Fibroblast of the conjunctiva (primary cell): ENCODE measurements at places on chromosomes 1 and 21.

GRCh38 chr1:171174560-171175294 is 10.4 kb upstream of the FMO2 start:
- DNase-seq = no peak

GRCh38 chr1:180675586-180675985 is 43.8 kb downstream of the XPR1 start:
- no peak for DNase-seq

- no peak for DNase-seq
Measured at GRCh38 chr1:204198348-204199340, 2.4 kb upstream of the KISS1 start.

DNA sequence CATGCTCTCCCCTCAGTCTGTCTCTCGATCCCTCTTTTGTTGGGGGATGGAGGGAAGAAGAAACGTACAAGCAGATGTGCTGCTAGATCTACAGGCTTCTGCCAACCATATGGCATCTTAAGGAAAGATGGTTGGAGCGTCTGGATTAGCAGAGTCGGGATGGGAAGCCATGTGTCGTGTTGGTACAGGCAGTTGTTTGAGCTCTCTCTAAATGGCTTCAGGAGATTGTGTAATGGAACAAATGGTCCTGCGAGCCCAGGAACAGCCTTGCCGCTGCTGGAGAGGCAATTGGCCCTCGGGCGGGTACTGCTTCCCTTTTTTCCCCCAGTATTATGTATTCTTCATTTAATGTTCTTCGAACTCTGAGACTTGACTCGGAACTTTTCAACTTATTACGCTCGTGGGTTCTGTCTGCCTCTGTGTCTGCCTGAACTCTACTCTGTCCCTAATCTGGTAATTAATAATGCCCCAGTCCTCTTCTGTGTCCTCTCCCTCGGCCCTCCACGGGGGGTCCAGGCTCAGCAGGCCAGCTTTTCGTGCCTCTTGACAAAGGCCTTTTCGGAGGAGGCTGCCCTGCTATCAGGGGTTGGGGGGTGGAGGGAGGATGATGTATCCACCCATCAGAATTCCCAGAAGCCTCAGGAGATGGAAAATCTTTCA is 215.3 kb downstream of the SDCCAG8 start:
- DNase-seq = no peak

- DNase-seq = no peak
Measured at GRCh38 chr1:22184892-22185612, 42.2 kb upstream of the WNT4 start.

- DNase-seq = no peak
Measured at GRCh38 chr1:229848752-229849677, 218.0 kb upstream of the GALNT2 start.

GRCh38 chr1:31839662-31840343 is 24.0 kb upstream of the SPOCD1 start:
- DNase-seq = no peak

- no peak for DNase-seq
Measured at GRCh38 chr1:170068923-170069322, 5.6 kb downstream of the KIFAP3 start.

- no peak for DNase-seq
Measured at GRCh38 chr1:11352816-11353799, 80.1 kb downstream of the UBIAD1 start.

DNA sequence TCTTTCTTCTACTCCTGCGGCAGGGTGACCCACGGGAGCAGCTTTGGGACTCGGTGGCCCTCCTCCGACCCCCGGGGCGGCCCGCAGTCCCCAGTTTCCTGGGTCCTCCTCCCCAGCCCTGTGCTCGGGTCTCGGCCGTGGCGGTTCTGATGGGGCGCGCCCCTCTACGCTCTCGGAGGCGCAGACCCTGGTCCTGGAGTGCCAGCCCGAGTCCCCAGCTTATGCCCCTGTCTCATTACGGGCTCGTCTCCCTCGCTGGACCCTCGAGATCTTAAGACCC is 430 bp downstream of the BTG2 start:
- DNase-seq = no peak
